ENCODE measurements at places on chromosomes 5 and 9.
A peak's percentile ranks its signal among the peaks of the same experiment; 100 is the strongest.

- no peak for DNase-seq
Observed at GRCh38 chr5:68071282-68071632, 144.3 kb upstream of the PIK3R1 start.

DNA sequence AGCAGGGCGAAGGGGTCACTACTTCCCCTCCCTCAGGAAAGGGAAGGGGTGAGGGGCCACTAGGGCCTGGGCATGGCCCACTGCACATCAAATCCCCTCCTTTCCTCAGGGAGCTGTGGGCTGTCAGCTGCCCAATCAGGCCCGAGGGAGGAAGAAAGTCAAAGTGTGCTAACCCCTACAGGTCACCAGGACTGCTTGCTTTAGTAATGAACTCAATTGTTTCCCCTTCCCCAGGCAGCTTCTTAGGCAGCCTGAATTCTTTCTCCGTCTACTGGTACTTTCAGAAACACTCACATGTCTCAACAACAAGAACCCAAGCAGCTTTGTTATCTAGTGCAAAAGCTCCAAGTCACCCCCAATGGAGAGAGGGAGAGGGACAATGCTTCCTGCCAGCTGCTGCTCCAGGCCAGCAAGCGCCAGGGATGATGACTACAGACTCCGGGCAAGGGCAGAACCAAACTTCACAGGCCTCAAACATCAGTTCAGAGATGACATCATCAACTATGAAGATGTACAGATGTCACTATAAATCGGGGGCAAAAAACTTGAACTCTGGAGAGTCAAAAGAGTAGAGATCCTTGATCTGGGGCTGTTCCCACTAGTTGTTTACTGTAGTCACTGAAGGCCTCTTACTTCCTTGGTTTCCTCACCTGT lies 100.7 kb downstream of the SLIT3 start:
- no peak for DNase-seq

GRCh38 chr9:79759460-79759859 lies 187.7 kb downstream of the TLE4 start:
- DNase-seq, result no peak

DNA sequence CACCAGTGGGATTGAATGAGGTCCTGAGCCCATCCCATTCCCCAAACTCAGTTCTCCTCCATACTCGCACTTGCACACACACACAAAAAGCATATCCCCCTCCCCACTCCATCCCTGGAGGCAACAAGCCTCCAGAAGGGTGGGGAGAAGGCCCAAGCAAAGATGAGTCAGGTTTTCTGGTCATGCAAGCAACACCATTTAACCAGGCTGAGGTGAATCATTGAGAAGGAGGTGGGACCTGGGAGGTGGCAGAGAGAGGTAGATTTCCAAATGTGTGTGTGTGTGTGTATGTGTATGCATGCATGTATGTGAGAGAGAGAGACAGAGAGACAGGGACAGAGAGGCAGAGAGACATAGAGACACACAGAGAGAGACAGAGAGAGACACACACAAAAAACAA lies 185.2 kb upstream of the TRIM32 start:
- no peak for DNase-seq

GRCh38 chr5:129306725-129307124 lies 153.4 kb upstream of the ADAMTS19 start:
- no peak for DNase-seq

DNA sequence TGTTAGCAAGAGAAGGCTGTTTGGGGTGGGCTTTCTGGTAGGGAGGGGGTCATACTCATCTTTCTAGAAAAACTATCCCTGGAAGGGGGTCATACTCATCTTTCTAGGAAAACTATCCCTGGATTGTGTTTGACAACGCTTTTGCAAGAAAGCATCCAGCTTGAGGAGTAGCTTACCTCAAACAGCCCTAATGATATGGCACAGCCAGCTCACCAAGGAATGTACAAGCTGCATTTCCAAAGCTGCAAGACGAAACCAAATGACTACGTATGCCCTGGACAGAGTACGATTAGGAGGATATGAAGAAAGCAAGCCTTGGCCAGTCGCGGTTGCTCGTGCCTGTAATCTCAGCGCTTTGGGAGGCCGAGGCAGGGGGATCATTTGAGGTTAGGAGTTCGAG lies 63.4 kb downstream of the KLF4 start:
- no peak for DNase-seq

GRCh38 chr5:177455036-177455660 lies 8.5 kb downstream of the PRR7 start:
- peak; percentile 74 for DNase-seq

- DNase-seq, result no peak
Observed at GRCh38 chr5:83000428-83000827, 76.8 kb downstream of the TMEM167A start.

GRCh38 chr5:147190331-147190730 lies 44.5 kb upstream of the STK32A start:
- DNase-seq, result no peak

- DNase-seq, result no peak
Observed at GRCh38 chr5:75659791-75660450, 48.7 kb downstream of the ANKDD1B start.

- DNase-seq, result no peak
Observed at GRCh38 chr5:140565024-140565779, 574 bp downstream of the SLC35A4 start.

GRCh38 chr9:85009251-85009650 lies 339.7 kb downstream of the NTRK2 start:
- DNase-seq, result no peak

GRCh38 chr5:111699324-111699723 lies 57.7 kb downstream of the NREP start:
- DNase-seq, result no peak

- DNase-seq, result no peak
Observed at GRCh38 chr5:116814626-116815385, 240.2 kb upstream of the SEMA6A start.

- DNase-seq, result no peak
Observed at GRCh38 chr5:97133101-97133500, 9.3 kb downstream of the LIX1 start.

GRCh38 chr5:139806726-139807646 lies 11.4 kb downstream of the PSD2 start:
- DNase-seq, result no peak

DNA sequence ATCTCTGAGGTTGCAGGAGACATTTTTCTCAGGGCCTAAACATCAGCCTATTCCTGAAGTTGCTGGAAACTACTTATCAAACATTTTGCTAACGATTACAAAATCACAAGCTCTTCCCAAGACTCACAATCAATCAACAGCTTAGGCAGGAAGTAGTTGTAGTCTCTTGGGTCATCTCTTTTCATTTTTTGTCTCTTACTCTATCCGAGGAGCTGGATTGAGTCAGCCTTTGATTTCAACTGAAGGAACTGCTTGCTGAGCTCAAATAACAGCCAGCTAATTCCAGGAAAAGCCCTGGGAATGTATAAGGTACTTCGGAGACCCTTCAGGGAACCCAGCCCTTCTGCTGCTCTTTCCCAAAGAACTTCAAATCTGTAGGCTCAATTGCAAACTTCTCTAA lies 398.9 kb downstream of the PLK2 start:
- DNase-seq, result no peak

GRCh38 chr5:148085977-148086705 lies 22.4 kb downstream of the SPINK5 start:
- DNase-seq, result no peak

DNA sequence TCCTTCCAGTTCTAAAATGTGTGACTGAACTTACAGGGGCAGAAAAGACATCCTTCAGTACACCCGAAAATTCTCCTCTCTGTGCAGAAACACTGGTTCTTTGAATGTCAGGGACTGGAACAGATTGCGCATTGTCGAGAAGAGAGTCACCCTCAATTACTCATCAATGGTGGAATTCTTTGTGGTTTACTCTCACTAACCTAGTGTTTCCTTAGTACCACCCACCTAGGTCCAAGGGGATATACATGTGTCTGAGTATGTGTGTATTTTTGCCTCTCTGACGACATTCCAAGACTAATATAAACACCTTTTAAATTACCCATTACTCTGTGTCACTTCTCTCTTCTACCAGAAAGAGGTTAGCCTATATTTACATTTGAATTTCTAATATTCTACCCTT lies 660.8 kb downstream of the TLE1 start:
- DNase-seq, result no peak

DNA sequence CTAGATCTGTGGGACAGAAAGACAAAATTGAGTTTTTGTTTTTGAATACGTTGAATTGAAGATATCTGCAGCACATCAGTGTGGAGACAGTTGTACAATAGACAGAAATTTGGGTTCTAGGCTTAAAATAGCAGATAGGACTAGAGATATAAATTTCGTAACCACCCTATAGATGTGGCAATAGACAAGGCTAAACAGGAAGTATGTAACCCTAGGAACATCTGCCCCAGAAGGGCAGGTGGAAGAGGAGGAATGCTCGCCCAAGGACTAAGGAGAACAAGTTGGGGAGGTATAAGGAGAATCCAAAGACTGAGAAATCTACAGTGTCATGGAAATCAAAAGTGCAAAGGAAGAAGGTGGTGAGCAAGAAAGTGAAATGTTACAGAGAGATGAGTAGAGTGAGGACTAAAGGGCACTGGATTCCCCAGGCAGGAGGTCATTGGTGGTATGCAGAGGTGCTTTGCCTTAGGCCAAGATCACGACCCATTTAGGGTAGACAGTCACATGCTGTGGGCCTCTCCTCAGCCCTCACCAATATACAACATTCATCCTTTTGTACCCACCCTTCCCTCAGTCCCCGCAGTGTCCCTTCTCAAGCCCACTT lies 109.1 kb upstream of the ELL2 start:
- no peak for DNase-seq

DNA sequence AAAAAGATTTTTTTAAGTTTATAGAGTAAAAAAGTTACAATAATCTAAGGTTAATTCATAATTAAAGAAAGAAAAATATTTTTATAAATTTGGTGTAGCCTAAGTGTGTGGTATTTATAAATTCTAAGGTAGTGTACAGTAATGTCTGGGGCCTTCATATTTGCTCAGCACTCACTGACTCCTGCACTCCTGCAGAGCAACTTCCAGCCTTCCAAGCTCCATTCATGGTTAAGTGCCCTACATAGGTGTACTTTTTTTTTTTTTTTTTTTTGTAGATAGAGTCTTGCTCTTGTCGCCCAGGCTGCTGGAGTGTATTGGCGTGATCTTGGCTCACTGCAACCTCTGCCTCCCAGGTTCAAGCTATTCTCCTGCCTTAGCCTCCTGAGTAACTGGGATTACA lies 10.1 kb downstream of the ACOT12 start:
- no peak for DNase-seq

- no peak for DNase-seq
Observed at GRCh38 chr9:93669958-93670207, 93.5 kb downstream of the PHF2 start.

DNA sequence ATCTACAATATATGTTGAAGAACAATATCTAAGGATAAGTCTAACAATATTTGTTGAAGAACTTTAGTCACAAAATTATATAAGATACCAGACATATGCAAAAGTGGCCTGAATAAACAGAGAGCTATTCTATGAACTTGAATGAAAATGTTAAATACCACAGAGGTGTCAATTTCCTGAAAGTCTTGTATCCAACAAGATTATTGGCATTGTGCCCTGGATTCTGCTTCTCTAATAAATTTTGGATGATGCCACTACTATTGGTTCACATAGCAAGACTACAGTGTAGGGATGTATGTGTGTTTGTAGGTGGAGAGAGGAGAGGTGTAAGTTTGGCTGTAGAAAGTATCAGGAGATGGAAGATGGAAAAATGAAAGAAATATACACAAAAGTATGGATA lies 731.8 kb upstream of the RGMB start:
- DNase-seq, result no peak

GRCh38 chr9:136566901-136567300 lies 21.1 kb upstream of the NOTCH1 start:
- DNase-seq, result no peak

GRCh38 chr5:154203798-154204578 lies 13.5 kb downstream of the GALNT10 start:
- DNase-seq, result no peak

DNA sequence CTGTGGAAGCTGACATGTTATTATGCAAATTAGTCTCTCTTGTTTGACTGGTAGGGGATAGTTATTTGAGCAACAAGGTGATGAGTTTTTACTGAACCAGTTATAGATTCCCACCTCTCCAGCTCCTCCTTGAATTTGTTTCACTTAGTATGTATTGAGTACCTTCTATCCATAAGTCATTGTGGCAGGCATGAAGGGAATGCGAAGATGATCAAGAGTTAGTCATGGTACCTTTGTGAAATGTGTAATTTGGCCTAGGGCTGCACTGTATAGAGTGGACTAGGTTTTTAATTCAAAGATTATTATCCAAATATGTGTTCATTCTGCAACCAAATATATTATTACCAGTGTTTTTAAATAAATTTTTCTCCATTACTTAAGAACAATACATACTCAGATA lies 110.1 kb downstream of the HACD4 start:
- DNase-seq, result no peak

- no peak for DNase-seq
Observed at GRCh38 chr5:35854248-35854647, 2.4 kb upstream of the IL7R start.

DNA sequence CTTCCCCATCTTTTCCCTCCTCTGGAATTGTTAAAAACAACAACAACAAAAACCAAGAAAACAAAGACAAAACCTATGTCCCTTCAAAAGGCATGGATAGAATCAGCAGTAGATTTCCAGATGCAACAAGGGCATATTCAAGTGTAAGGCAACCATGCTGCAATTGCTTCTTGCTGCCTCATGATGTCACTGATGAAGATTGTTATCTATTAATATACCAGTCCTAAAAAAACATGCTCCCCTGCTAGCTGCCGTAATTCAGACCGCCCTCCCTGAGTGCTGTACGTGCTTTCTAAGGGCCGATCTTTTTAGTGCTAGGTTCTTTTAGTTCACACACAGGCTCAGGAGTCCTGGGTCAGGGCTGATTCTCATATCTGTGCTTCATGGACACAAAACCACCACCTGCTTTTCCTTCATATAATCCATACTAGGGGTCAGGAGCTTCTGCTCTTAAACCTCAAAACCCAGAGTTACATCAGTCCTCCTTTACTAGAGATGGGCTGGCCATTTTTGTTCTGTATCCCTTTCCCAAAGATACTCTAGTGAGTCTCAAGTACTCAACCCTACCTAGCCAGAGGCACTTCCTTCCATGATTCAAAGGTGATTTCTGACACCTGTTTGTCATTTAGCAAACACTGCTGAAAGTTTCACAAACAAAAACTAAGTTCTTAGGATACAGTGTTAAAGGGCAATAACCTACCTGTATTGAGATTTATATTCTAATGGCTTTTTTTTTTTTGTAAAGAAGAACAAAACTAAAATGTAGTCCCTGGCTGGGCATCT lies 82.1 kb downstream of the GIN1 start:
- no peak for DNase-seq

DNA sequence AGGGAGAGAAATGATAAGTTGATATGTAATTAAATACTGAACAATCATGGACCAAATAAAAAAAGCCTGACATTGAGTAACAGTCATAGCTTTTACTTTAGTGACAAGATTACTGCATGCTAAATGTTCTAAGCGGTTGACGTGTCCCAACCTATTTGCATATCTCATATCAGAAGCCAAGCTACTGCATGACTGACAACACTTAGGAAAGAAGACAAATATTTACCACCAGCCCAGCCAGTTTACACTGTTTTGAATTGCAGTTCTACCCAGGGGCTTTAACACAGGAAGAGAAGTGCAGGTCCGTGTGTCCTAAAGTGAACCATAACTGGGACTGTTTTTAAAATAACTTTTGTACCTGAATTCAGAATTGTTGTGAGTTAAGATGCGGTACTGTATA lies 219.9 kb downstream of the PRDM9 start:
- DNase-seq, result no peak
